ENCODE measurements at places on chromosomes 7 and 10.

GRCh38 chr10:94052281-94052680 is 58.5 kb downstream of the PLCE1 start:
- DNase-seq: no peak

DNA sequence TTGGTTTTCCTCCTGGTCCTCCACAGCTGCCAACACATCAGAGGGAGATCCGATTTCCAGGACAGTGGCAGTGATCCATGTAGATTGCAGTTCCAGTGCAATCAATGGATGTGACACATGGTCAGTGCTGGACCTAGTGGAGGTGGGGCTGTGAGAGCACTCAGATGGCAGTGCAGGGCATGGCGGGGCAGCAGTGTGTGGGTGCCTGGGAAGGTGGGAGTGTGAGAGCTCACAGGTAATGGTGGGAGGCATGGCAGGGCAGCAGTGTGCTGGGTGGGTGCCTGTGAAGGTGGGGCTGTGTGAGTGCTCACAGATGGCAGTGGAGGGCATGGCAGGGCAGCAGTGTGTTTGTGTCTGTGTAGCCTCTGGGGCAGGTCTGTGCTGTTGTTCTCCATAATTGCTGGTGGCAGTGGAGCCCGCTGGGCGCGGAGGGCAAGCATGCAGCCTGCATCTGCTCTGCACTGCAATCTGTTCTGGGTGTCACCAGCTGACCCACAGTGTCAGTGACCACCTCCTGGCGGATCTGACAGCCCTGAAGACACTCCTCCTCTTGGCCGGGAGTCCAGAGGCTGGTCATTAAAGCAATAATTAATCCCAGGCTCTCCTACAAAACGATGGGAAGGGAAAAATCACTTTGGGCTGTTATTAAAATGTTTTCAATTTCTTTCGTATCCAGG is 8.6 kb upstream of the ADARB2 start:
- DNase-seq: no peak

- peak; percentile 10 for DNase-seq
Observed at GRCh38 chr7:33836797-33837355, 68.5 kb upstream of the BMPER start.

DNA sequence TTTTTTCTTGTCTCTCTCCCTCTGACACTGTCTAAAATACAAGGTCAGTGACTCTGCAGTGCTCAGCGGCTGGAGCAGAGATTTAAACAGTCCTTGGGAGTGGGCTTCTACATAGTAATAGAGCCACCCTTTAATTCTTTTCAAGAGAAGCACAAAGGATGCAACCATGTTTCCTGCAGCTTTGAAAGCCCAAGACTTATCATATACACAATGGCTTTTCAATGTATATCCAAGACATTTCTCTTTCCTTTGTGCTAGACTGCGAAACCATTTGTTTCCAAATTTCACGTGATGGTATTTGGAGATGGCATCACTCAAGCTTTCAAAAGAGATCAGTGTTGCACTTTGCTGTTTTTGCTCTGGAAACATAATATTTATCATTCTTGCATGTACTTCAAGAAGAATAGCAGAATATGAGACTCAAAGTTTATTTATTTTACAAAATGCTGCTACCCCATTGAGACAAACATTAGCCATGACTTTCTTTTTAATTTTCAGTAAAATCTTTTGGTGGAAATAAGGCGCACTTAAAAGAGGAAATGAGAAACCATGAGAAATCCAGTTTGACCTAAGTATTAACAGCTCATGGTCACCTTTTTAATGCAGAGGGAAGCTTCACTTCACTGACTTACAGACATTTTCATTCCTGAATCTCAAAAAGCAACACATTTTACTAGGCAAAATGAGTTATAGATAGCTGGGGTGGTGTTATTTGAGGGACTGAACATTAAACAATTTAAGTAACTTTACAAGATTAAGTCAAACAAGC is 76.6 kb downstream of the SEMA3C start:
- no peak for DNase-seq

Measured in ELF-1 (cell line).